Eye (tissue), 1 donor: ENCODE measurements at places on chromosomes 5 and 9.

DNA sequence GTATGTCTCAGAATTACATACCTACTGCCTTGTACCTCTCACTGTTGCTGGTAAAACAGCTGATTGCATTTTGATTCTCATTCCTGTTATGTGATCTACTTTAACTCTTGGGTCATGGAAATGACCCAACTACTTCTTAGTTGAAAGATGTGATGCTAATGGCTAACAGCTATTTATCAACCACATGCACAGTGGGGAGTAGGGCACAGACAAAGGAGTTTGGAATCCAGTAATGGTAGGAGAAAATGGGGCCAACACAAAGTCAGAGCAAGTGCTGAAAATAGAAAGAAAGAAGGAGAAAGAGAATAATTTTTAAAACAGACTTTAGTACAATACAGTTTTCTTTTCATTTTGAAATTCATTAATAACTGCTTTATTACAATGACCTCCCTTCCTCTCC, 241.0 kb downstream of the PTPRD start:
- DNase-seq: no peak

GRCh38 chr9:83141887-83142286, 78.9 kb upstream of the RASEF start:
- no peak for DNase-seq

DNA sequence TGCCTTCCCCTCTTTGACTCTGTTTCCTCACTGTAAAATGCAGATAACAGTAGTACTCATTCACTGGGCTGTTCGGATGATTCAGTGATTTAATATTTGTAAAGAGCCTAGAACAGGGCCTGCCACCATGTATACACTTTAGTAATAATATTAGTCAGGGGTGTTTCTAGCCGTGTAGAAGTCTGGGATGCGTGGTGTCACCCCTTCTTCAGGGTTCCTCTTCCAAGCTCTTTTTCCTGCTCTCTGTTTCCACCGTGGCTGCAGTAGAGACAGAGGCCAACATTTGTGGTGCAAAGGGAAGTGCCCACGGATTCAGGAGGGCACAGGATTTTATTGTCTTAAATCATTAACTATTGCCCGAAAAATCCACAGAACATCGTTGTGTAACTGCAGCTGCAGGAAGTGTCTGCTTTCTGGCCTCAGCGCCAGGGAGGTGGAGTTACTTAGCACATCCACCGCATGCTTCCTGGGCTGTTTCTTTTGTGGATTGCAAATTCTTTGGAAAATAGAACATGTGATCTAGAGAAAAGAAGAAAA, 61.7 kb downstream of the TRIO start:
- peak; percentile 41 for DNase-seq

GRCh38 chr9:37180138-37180537, 59.8 kb downstream of the ZCCHC7 start:
- no peak for DNase-seq

DNA sequence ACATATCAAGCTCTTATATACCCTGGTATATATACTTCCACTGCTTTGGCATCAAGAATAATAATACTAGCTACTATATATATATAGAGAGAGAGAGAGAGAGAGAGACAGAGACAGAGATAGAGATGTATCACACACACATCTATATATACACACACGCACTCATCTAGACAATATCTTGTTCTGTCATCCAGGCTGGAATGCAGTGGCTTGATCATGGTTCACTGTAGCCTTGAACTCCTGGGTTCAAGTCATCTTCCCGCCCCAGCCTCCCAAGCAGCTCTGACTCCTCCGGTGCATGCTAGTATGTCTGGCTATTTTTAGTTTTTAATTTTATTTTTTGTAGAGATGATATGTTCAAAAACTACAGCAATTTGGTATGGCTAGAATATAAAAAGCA, 22.5 kb downstream of the ANKHD1 start:
- no peak for DNase-seq

DNA sequence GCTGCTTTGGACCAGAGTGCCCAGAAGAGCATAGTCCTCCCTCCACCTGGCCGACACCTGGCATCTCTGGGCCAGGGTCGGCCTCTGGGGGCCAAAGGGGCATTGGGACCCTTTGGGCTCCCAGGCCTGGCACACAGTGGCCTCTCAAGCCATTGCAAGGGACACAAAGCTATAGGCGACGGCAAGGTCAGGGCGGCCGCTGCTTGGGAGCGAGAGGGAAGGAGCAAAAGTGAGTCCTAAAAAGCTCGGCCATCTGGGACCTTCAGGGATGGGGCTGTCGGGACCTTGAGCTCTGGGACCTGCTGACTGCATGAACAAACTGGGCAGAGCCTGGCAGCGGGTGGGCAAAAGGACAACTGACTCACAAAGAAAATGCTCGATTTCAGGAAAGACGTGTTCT, 13.9 kb downstream of the DBH start:
- no peak for DNase-seq

DNA sequence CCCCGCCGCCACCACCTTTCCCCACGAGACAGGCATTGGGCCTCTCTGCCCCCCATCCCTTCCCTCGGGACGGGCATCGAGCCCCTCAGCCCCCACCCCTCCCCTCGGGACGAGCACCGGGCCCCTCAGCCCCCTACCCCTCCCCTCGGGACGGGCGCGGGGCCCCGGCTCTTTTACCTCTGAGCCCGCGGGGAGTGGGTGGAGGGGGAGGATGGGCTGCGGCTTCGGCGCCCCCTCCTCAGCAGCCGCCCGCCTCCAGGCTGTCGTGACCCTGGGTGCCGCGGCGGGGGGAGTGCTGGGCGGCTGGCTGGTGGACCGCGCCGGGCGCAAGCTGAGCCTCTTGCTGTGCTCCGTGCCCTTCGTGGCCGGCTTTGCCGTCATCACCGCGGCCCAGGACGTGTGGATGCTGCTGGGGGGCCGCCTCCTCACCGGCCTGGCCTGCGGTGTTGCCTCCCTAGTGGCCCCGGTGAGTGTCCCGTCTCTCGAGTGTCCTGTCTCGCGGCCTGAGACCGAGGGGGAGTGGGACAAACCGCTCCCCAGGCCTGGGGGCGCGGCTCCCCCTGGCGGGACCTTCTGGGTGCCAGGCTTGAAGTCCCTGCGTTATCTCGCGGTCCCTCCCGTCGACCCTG, 791 bp downstream of the SLC2A8 start:
- peak; percentile 66 for DNase-seq
